ENCODE measurements at places on chromosomes 2 and 18. TPM values are rescaled to one million over a fixed set of nuclear protein-coding genes. Genes with fewer than 3 reads are reported as not detected.

GRCh38 chr2:41907771-41908207, 140.0 kb upstream of the PKDCC start:
- no peak for DNase-seq

The KCNE4 gene
- not detected for total RNA-seq

- no peak for DNase-seq
These were observed 56.3 kb downstream of the GTF3C3 start for GRCh38 chr2:196743165-196743564.

DNA sequence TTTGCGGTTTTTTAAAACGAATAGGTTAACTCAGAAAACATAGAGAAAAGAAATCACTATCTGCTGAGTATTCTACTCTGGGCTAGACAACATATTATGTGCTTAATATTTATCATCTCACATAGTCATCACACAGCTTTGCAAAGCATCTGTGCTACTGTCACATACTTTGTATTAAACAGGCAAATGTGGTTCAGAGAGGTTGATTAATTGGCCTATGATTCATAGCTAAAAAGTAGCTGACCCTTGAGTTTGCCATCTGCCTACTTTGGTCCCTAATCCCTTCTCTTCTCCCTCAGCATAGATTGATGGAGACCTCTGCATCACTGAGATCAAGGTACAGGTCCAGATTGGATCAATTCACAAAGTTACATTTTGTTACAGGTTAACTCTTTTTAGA, 21.4 kb downstream of the ANKRD30B start:
- no peak for DNase-seq

DNA sequence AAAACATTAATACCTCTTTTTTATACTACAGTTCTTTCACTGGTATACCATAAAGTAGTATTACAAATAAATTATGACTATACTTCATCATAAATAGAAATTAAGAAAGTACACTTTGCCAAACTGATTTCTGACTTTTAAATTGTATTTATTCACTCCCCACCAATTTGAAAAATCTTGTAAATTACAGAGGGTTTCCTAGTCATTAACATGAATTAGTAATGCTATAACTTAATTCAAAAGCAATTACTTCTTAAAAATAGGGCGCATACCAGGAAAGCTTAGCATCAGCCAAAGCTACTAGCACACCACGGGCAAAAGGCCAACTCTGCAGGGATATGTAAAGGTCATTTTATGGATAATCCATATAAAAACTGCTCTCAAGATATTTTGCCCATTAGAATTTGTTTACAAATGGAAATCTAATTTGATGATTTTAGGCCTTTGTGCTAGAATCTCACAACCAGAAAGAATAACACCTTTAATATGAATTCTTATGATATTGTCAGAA, 142.3 kb downstream of the PIGN start:
- DNase-seq: no peak

The DSG1 gene
- not detected for total RNA-seq

The MOCOS gene
- 5.5 TPM for total RNA-seq

DNA sequence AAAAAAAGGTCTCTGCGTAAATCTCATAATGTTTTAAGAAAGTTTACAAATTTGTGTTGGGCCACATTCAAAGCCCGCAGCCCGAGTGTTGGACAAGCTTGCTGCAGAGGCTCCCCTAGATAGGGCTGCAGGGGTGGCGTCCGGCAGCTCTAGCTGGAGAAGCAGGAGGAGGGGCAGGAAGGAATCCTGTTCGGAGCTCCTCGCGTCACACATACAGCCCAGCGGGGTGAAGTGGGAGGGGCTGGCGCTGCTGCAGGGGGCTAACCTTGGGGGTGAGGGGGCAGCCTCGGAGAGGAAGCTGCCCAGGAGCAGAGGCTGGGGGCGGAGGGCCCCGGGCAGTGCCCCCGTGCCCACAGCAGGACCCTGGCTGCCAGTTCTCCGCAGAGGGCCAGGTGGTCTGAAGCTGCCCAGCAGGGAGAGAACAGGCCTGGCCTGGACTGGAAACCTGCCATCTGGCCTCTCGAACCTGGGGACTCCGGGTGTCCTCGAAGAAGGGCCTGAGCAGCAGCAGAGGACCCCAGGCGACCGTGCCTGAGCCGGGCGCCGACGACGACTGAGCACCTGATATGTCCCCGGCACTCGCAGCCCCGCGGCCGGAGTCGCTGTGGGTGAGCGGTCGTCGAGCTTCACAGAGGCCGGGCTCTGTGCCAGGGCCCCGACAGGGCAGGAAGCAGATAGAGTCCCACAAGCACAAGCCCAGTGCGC, 2.6 kb upstream of the GPR35 start:
- DNase-seq: no peak

Measured in Caco-2 (cell line).